ENCODE measurements at places on chromosomes 1 and 21.

DNA sequence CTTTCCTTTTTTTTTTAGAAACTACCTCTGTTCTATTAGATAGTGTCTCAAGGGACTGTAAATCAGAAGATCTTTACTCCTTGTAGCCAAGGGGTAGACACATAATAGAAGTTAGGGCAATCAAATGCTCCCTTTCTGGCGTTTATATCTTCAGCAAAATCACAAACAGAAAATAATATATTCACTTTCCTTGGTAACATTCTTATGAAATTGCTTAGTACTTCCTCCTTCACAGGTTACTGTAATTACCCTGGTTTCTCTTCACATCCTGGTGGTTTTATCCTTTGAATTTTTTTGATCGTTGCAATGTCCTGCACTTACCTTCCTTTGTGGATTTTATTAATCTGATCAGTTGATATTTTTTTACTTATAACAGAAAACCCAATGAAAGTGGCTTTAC lies 1064.9 kb downstream of the NCAM2 start:
- no peak for DNase-seq

DNA sequence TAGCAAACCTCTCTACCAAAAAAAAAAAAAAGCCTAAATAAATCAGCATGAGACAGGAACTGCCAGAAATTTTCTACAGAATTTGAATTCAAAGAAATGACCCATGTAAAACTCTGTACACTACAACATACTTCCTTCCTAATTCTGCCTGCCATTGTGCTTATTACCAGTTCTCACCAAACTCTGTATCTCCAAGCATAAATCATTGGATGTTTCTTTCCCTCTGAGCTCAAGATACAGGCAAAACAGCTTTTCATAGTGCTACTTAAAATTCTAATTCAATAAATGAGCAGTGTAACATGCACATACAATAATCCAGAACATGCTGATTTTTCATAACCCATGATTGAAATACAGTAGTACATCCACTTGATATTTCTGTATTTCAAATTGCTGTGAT lies 87.0 kb downstream of the EIF4G3 start:
- no peak for DNase-seq

DNA sequence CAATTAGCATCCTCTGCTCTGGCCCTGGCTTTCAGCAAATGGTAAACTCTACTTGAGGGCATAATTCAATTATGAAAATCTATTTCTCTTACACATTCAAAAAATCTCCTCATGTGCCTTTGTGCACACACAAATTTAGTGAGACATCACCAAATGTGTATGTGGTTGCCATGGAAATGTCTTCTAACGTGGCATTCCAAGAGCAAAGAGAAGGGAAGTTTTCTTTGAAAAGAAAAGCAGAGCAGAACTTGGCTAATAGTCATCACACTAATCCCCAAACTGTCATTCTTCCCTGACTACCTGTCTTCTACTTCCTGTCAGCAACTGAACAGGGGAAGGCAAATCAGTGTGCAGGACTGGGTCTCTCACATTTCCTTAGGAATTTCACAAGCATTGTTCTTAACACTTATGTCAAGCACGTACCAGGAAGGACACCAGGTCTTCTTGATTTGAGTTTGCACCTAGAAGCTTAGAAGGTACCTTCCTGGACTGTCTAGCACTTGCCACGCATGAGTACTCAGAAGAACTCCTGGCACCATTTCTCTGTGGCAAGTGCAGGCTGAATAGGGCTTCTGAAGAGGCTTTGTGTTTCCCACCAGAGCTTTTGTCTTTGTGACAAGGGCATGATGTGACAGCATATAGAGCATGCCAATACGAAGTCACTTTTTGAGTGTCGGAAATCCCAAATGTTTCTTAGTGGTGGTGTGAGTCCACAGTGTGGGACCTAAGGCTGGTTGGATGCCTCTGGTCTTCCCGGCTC lies 32.3 kb downstream of the MAN1C1 start:
- no peak for DNase-seq

- no peak for DNase-seq
Measured at GRCh38 chr1:155003227-155003765, 694 bp downstream of the ZBTB7B start.

DNA sequence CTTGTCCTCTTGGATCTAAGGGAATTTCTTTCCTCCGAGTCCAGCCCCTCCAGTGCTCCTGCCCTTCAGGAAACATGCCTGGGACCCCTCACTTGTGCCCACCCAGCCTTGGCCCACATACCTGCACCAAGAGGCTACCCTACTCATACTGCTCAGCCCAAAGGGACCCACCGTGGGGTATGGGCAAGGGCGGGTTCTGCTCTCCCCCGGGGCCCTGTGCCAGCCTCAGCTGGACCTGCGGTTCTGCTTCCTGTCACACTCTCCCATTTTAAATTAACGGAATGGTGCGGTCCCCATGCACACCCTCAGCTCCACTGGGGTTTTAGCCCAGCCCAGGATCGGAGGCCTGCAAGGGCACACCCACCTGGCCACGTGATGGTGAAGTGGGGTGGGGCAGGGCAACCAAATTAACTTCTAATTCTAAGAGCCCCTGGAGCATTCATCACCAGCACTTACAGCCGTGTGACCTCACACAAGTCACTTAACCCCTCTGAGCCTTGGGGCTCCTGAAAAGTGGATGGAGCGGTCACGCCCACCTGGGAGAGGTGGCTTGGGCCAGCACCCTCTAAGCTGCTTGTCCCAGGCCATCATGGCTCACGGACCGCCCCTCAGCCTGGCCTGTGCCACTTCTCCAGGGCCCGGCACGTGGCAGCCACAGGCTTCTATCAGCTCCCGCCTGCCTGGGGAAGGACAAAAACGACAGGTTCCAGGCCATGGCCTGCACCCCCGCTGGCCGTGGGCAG lies 28.3 kb downstream of the TP73 start:
- peak; percentile 20 for DNase-seq

DNA sequence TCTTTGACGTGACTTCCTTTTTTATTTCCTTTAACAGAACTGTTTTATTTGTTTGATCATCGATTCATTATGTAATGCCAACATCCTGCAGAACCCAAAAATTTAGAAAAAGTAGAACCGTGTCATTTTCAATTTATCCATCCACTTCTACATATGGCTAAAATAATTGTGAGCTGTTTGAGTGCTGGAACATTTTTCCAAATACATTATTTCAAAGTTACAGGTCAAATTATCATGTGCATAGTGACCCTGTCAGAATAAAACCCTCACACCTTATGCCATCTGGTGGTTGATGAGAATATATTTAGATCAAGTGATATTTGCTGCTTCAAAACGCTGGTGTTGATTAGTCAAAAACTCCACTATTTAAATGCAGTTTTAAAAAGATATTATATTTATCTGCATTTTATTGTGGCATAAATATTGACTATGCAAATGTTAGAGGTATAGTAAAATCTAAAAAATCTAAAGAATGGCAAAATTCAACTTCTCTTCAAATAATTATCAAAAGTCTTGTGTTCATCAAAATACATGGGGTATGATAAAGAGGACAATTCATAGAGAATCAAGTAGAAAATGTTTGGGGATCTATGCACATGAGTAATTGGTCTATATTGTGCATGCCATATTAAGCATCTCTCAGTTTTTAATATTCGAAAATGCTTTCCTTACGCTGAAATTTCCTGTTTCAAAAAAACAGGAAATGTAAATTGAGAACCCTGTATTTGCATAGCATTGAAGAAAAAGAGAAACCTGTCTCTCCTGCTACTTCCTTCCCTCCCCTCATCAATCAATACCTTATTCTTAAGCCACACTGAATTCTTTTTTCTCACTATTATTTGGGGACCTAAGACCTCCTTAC lies 39.7 kb downstream of the UBE2U start:
- peak; percentile 58 for DNase-seq

DNA sequence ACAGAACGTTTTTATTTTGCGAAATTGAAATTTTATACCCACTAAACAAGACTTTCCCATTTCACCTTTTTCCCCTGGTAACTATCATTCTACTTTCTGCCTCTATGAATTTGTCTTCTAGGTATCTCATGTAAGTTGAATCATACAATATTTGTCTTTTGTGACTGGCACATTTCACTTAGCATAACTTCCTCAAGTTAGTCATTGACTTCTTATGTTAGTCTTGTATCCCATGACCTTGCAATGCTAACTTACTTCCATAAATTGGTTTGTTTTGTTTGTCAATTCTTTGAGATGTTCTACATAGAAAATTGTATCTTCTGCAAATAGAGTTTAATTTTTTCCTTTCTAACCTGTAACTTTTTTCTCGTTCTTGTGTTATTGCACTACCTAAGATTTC lies 26.9 kb downstream of the SH3BP5L start:
- DNase-seq, result no peak

GRCh38 chr1:95094923-95095322 lies 22.2 kb upstream of the ALG14 start:
- DNase-seq, result no peak

DNA sequence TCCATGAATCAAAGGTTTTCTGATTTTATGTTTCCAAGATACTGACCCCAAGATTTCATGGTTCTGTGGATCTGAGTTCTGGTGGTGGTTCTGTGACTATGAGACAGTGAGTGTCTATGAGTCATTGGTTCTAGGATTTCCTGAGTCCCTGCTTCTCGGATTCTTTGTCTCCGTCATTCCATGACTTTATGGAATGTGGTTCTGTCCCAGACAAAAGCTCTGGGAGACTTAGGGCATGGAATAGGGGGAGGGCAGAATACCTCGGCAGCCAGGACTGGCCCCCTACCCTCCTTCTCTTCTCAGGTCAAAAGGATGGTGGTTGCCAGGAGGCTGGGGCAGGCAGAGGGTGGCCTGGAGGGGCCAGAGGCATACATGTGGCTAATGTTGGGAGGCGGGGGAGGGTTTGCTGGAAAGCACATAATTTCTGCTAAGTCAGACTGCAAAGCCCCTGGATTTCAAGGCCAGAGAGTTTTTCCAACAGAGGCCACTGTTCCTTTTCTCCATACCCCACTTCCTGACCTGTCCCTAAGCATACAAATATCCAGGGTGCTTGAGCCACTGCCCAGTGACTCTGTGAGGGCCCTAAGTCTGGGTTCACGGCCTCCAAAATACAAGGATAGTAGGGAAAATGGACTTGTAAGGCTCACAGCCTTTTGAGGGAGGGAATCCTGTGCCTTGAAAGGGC lies 17.2 kb downstream of the CDCP2 start:
- no peak for DNase-seq

DNA sequence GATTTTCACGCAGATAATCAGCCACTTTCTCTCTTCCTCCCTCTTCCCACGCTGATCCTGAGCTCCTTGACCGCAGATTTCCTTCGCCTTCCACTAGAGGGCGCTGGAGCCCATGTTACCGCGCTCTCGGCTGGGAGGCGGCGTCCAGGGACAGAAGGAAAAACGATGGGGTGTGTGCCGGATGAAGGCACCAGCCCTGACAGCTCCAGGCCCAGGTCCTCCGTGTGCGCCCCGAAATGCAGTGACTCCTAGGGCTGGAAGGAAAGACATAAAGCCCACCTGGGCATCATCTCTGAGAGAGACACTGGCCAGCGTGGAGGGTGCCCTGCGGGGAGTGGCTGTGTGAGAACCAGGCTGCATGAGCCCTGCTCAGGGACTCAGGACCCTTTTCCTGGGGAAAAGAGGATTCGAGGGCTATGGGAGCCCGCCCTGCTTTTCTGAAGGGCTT lies 44.9 kb upstream of the CYP2J2 start:
- DNase-seq, result peak; percentile 84

- DNase-seq, result no peak
Measured at GRCh38 chr21:44477712-44478111, 22.4 kb downstream of the LRRC3 start.

DNA sequence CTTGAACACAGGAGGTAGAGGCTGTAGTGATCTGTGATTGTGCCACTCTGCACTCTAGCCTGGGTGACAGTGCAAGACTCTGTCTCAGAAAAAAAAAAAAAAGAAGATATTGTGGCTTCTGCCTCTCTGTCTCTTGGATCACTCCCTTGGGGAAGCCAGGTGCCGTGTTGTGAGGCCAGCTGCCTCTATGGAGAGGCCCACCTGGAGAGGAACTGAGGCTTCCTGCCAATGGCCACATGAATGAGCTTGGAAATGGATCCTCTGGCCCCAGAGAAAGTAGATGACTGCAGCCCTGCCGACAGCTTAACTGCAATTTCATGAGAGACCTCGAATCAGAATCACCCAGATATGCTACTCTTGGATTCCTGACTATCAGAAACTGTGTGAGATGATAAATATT lies 19.7 kb upstream of the AK2 start:
- peak; percentile 47 for DNase-seq

- DNase-seq, result no peak
Measured at GRCh38 chr1:236058141-236058934, 6.6 kb downstream of the NID1 start.

DNA sequence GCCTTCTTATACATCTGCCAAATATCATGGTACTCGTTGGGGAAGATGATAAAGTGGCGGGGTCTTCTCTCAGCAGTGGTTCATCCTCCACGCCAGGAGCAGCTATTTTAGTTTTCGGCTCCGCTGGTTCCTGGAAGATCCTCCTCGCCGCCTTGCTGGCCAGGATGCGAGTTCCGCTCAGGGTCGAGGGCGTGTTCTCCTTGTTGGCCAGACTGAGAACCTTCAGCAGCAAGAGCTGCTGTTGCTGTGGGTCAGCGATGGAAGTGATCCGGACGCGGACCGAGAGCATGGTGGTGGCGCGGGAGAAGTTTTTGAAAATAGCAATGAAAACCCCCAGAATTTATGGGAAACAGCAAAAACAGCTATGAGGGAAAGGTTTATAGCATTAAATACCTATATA lies 11.4 kb upstream of the CFAP126 start:
- DNase-seq, result peak; percentile 33

- DNase-seq, result no peak
Measured at GRCh38 chr1:178048883-178049282, 45.0 kb upstream of the RASAL2 start.

DNA sequence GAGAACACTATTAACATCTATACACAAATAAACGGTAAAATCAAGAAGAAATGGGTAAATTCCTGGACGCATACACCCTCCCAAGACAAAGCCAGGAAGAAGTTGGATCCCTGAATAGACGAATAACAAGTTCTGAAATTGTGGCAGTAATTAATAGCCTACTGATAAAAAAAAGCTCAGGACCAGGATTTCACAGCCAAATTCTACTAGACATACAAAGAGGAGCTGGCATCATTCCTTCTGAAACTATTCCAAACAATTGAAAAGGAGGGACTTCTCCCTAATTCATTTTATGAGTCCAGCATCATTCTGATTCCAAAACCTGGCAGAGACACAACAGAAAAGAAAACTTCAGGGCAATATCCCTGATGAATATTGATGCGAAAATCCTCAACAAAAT lies 70.7 kb upstream of the FMO3 start:
- DNase-seq, result no peak

GRCh38 chr1:115076384-115076915 lies 12.9 kb downstream of the TSPAN2 start:
- no peak for DNase-seq
